ENCODE measurements at places on chromosomes 16 and 17.

- DNase-seq, result no peak
Observed at GRCh38 chr16:85707528-85708095, 18.9 kb upstream of the GINS2 start.

GRCh38 chr16:11957591-11958395 is 7.2 kb upstream of the TNFRSF17 start:
- DNase-seq, result no peak

- no peak for DNase-seq
Observed at GRCh38 chr16:12569061-12569460, 234.6 kb downstream of the CPPED1 start.

- DNase-seq, result no peak
Observed at GRCh38 chr17:55437159-55437605, 15.5 kb upstream of the MMD start.

GRCh38 chr17:44930667-44931066 is 15.4 kb upstream of the GFAP start:
- no peak for DNase-seq

- no peak for DNase-seq
Observed at GRCh38 chr17:40063901-40064531, 1.3 kb downstream of the THRA start.

- no peak for DNase-seq
Observed at GRCh38 chr16:81522108-81522701, 77.6 kb downstream of the CMIP start.

GRCh38 chr16:90022209-90023077 is 3.2 kb upstream of the DBNDD1 start:
- DNase-seq, result peak; percentile 98

DNA sequence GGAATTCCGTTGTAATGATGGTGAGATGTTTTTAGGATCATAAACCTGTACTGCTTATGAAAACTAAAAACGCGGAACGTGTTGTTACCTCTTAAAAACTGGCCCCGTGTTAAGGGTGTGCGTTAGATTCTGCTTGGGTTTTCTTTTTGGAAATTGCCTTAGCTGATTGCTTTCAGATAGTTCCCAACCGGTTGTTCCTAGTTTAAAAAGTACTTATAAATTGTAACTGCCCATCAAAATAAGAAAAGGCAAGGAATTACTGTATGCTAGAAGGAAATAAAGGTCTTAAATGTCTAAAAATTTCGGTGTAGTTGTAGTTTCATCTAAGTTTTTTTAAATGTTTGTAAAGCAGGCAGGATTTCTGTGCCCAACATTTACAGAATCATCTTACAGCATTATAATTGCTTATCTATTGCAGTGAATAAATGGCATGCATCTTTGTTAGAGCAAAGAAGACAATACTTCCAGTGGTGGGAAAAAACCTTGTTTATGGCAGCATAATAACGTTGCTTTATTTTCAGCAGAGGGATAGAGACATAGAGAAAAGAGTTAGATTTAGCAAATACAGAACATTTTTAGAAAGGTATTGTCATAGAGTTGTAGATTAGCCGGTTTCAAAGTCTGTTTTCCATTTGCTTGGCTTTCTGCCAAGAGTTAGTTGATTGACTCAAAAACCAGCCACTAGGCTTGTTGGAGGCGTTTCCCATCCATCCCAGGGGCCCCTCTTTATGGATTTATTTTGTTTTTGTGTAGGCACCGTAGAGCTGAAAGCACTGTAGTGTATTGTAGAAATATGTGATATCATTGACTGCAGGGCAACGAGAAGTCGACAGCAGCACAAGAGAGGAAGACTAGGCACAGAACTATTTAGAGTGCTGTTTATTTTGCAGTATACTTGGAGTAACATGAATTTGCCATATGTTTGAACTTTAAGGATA is 1.7 kb downstream of the PPM1D start:
- DNase-seq, result peak; percentile 30

GRCh38 chr17:31401456-31402254 is 10.2 kb downstream of the RAB11FIP4 start:
- no peak for DNase-seq

DNA sequence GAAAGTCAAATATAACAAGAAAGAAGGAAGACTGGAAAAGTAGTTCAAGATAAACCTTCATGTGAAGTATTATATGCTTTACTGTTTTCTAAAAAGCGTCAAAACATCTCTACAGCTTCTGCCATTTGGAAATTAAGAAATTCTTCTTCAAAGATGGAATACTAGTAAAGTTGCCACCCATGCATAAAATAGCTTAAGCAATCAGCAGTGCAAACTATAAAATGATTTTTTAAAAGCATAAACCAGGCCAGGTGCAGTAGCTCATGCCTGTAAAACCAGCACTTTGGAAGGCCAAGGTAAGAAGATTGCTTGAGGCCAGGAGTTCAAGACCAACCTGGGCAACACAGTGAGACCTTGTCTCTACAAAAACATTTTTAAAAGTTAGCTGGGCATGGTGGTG is 68.2 kb downstream of the USP32 start:
- DNase-seq, result no peak

DNA sequence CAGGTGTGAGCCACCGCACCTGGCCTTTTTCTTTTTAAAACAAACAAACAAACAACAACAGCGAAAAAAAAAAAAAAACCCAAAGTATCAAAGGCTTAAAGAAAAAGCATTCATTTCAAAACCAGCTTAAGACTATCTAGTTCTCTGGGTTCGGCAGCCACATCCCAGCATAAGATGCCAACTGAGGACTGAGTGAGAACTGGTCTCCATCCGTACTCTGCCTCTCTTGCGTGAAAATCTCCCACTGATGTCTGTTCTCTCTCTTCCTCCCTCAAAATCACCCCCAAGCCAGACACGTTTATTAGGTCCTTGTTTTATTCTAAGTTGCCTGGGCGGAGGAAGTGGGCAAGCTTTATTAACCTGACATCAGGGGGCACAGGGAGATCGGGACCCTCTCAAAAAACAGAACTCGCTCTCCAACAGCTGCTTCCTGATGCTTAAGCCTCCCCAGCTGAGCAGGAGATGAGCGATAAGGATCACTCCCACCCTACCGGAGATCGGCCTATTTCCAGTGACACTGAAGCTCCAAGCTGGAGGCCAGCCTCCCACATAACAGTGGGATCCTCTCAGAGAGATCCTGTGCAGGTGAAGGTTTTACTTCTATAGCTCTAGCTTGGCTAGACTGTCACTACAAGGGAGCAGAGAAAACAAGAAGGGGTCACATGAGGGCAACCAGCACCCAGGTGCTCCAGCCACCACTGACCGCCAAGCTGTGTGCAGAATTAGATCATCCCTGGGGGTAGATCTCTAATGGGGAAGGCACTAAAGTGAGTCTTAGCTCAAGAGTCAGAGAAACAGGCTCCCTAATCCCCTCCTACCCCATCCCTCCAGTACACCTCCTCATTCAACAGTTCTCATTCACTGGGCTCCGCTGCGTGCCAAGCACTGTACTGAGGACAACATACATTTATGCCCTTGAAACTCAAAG is 13.6 kb downstream of the CDC42EP4 start:
- no peak for DNase-seq

DNA sequence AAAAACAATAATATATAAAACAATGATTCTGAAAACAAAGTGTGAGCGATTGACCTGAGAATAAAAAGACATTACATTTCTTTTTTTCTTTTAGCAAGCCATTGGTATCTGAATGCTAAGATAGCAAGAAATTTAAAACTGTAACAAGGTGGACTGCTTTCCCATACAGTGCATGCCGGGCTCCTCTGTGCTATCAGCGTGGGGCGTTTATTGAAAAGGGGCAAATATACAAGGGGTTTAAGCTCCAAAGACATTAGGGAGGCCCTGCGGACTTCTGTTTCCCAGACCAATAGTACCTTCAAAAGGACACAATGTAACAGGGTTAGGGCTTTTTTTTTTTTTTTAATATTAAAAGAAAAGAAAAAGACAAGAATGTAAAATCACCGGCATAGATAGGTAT is 261.3 kb downstream of the ZFHX3 start:
- no peak for DNase-seq

- DNase-seq, result no peak
Observed at GRCh38 chr17:67633751-67634211, 84.0 kb upstream of the NOL11 start.

- no peak for DNase-seq
Observed at GRCh38 chr17:61018938-61019337, 341.3 kb downstream of the BCAS3 start.

- no peak for DNase-seq
Observed at GRCh38 chr16:72380283-72380682, 208.3 kb upstream of the PMFBP1 start.

- no peak for DNase-seq
Observed at GRCh38 chr16:52471650-52472370, 75.1 kb downstream of the TOX3 start.

- no peak for DNase-seq
Observed at GRCh38 chr16:17303101-17303500, 167.7 kb downstream of the XYLT1 start.

- no peak for DNase-seq
Observed at GRCh38 chr17:17179371-17179827, 26.7 kb downstream of the PLD6 start.

- no peak for DNase-seq
Observed at GRCh38 chr17:4187076-4187475, 44.1 kb downstream of the CYB5D2 start.

- DNase-seq, result no peak
Observed at GRCh38 chr17:3762922-3763776, 37.8 kb downstream of the ITGAE start.

DNA sequence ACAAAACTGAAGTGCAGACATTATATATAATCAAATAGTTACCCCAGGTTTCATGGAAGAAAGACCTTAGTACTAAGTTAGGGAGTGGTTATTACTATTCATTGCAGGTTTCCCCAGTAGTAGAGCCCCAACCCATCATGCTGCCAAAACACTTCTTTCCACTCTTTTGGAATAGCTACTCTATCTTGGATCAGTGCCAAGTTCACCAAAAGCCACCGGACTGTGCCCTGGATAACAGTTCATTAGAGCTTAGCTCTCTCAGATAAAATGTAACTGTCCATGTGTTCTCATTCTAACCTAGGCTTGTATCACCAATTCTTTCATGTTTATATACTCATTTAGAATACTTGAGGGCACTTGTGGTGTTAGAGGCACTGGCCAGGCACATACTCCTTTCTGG is 540.1 kb upstream of the C16orf82 start:
- no peak for DNase-seq

DNA sequence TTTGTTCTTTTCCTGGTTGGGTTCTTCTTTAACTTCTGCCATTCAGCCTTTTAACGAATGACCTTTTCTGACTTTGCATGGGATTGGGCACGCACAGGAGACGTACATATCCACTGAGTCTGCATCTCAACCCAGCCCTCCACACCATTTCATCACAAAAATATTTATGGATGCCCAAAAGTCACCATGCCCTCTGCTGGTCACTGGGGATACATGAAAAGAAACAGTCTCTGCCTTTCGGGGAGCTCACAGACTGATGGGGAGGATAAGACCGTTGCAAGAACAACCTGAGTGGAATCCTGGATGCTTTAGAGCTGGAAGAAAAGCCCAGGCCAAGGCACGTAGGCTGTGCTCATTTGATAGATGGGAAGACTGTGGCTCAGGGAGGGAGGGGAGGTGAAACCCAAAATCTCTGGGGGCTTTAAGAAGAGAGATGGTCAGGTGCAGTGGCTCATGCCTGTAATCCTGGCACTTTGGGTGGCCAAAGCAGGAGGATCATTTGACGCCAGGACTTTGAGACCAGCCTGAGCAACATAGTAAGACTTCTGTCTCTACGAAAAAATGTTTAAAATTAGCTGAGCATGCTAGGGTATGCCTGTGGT is 7.9 kb upstream of the MT2A start:
- DNase-seq, result no peak

DNA sequence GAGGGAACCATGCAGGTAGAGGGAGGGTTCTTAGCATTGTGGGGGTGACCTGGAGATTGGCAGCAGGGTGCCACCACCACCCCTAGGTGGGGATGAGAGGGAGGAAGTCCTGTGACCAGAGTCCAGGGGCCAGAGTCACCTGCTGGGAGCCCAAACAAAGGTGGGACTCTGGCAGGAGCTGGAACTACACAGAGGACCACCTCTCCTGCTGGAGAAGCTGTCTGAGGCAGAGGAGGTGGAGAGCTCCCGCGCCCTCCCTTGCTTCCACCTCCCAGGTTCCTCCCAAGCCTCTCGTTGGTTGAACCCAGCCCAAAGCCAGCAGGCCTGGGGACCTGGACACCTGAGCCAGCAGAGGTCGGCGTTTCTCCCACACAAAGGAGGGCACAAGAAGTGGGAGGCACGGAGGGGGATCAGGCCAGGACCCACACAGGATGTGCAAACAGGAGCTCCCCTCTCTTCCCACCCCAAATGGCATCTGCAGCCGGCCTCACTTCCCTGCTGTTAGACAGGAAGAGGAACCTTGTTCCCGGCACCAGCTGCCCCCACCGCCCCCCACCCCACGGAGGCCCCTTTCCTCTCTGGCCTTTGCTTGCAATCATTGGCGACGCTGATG is 154.6 kb downstream of the SEC14L1 start:
- no peak for DNase-seq

- no peak for DNase-seq
Observed at GRCh38 chr17:31061678-31062077, 33.1 kb upstream of the NF1 start.

- DNase-seq, result no peak
Observed at GRCh38 chr16:67782567-67783352, 23.6 kb downstream of the RANBP10 start.

- no peak for DNase-seq
Observed at GRCh38 chr17:76568811-76569221, 16.8 kb downstream of the ST6GALNAC2 start.

DNA sequence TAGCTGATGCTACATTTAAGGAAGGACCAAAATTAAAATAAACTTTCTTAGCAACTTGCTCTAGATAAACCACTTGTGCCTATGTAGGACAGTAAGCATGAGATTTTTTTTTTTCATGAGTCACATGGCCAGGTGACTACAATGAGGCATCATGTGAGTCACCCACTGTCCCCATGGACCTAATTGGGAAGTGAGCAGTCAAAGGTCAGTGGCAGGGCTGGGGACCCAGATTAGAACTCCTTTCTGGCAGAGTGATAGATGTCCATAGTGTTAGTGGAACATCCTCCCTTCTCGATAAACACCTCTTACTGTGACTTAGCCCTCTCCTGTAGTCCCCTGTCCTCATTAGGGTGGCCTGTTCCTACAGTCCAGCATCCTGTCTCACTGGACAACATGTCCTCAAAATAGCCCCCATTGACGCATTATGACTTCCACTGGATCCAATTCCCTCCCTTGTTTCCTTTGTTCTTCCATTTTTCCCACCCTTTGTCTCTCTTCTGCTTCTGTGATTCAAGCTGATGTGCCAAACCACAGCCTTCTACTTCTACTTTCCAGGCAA is 12.4 kb downstream of the ITGB3 start:
- no peak for DNase-seq

DNA sequence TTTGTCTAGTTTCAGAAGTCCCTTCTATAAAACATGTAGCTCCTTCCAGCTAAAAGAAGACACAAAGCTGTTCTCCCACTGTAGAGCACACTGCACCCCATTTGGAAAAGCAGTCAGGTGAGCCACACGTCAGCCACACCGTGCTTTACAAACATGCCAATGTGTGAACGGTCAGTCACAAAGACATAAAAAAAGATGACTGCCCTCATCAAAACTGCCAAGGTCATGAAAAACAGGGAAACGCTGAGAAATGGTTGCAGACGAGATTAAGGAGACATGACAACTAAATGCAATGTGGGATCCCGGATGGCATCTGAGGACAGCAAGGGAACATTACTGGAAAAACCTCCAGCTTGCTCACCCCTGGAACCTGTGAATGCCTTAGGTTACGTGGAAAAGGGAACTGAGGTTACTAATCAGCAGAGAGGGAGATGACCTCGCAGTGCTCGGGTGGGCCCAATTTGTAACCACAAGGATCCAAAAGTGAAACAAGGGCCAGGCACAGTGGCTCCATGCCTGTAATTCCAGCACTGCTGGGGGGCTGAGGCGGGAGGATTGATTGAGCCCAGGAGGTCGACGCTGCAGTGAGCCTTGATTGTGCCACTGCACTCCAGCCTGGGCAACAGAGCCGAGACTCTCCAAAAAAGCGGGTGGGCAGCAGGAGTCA is 8.1 kb downstream of the ANKRD11 start:
- DNase-seq, result no peak

All from frontal cortex (tissue), 4 donors.